ENCODE measurements at places on chromosomes 3 and 15.
A peak's percentile ranks its signal among the peaks of the same experiment; 100 is the strongest.

- no peak for DNase-seq
Observed at GRCh38 chr3:20608054-20608738, 422.2 kb upstream of the SGO1 start.

DNA sequence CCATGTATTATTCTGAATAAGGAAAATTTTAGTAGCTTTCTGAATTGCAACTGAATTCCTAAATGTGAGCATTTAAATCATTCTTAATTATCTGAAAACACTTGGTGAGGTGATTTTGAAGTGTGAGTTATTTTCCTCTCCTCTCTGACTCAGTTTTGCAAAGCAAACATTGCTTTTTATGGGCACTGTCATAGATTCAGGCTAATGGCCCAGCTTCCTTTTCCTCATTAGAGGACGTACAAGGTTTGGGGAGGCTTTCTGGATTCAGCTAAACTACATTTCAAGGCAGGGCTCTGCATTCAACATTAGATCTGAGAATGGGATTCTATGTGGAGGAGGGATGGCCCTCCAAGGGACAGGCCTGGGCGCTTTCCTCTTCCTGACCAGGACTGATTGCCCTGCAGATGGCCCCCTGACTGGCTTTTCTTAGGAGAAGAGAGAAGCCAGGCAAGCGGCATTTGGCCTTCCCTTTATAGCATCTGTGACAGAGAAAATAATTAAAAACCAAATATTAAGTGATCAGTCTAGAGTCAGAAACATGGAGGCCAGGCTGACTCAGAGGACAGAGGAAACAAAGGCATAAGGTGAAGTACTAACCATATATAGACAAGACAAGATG, 53.0 kb upstream of the STXBP5L start:
- no peak for DNase-seq

DNA sequence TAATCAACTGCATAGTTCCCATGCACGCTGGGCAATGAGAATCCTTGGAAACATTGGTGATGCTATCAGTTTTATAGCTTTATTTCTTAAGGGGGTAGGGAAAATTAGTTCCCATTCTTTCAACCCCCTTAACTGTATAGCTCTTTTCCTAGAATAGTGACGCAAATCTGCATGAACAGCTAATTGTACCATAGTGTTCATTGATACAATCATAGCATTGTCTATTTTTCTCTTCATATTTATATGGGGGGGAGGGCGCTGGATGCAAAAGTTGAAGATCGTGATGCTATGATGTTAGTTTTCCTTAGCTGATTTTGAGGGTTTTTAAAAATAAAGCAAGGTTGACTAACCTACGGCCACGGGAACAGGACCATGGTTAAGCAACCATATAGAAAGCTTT, 32.4 kb upstream of the SAMMSON start:
- no peak for DNase-seq

DNA sequence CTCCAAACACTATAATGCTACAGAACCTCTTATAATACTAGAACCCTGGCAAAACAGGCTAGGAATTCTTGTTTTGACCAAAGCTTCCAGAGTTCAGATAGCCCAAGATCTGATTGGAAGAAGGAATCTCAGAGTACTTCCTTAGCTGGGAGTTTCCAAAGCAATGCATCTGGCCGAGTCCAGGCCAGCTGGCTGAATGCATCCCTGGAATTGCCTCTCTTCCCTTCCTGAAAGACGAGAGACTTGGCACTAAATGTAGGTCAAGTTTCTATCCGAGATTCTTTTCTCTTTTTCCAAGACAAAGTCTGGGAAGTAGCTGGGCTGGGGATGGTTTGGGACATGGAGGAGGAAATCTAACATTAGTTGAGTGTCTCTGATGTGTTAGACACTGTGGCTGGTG, 68.7 kb upstream of the ADPGK start:
- no peak for DNase-seq

GRCh38 chr15:34124651-34125050, 22.8 kb downstream of the PGBD4 start:
- DNase-seq: no peak

GRCh38 chr3:24533561-24534193, 39.0 kb upstream of the THRB start:
- no peak for DNase-seq

DNA sequence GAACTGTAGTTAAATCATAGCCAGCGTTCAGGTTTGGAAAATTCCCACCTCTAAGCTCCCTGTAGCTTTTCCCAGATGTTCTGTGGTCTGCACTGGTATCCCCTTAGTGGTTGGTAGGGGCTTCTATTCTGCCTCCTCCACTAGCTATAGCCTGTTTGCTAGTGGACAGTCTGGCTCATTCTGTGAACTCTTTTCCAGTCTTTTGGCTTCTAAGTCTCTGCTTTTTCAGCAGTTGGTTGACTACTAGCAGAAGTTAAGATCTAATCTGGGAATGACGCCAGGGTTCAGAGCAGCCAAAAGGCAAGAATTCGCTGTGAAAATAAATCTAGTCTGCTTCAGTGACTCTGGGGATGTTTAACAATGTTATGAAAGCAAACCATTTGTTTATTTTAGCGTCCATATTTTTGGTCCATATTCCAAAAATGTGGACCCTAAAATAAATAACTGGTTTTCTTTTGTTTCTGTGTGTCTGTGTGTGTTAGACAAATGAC, 73.7 kb upstream of the WDR72 start:
- no peak for DNase-seq

GRCh38 chr15:60520013-60520824, 41.3 kb upstream of the ICE2 start:
- no peak for DNase-seq

- DNase-seq: peak; percentile 42
Observed at GRCh38 chr15:70835415-70835814, 18.5 kb downstream of the LARP6 start.

DNA sequence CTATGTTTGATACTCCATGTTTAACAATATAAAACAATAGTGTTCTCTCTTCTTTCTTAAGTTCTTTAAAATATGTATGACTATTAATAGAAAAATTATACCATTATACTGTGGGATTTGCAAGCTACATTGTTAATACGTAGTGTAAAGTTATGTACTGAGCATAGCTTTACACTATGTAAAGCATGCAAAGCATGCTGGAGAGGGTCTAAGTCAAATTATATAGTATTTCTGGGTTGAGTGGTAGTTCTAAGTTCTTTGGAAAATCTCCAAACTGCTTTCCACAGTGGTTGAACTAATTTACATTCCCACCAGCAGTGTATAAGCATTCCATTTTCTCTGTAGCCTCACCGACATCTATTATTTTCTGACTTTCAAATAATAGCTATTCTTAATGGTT, 253.0 kb downstream of the RAP2B start:
- DNase-seq: no peak

- DNase-seq: no peak
Observed at GRCh38 chr15:32659340-32660155, 18.0 kb downstream of the SCG5 start.

- DNase-seq: no peak
Observed at GRCh38 chr15:80816936-80817335, 37.8 kb downstream of the CEMIP start.

- no peak for DNase-seq
Observed at GRCh38 chr3:139794469-139795265, 116.9 kb upstream of the NMNAT3 start.

DNA sequence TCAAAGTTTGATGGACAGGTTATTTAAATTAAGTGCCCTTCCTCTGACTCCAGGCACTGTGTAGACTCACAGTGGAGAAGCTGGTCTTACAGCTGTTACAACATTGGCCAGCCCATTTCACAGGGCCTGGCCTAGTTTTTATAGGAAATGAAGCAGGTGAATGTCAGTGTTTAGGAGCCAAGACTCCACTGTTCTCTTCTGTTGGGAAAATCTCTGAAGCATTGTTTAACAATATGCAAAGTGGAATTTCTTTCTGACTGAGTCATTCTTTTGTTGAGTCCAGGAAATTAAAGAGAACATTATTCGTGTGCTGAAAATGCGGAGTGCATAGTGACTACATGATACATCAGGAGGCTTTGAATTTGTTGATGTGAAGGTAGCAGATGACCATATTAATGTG, 64.7 kb downstream of the ARRDC4 start:
- DNase-seq: no peak

- no peak for DNase-seq
Observed at GRCh38 chr3:32113566-32113965, 7.1 kb downstream of the GPD1L start.

GRCh38 chr3:106610362-106610959, 741.6 kb upstream of the CBLB start:
- no peak for DNase-seq

DNA sequence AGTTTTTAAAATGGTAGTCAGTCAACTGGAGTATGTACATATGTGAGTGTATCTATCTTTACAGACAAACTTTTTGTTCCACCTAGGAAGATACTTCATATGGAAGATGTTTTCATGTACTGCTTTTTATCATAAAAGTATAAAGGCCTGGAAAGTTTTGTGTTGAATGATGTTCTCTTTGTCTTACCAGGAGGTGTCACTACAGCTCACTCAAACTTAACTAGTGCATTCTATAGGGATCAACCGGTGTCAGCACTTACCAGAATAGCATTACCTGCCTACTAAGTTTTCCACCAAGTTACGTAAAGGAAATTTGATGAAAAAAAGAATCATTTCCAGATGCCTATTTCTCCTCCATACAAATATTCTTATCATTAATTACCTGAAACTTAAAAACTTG, 522.6 kb upstream of the SEMA6D start:
- DNase-seq: no peak

- DNase-seq: no peak
Observed at GRCh38 chr15:63940966-63941620, 105.2 kb downstream of the DAPK2 start.

- no peak for DNase-seq
Observed at GRCh38 chr3:173553635-173554280, 156.2 kb downstream of the NLGN1 start.

- DNase-seq: no peak
Observed at GRCh38 chr15:69852916-69853315, 244.8 kb downstream of the TLE3 start.
